AG10803 (cell line): ENCODE measurements at places on chromosomes 13 and 19.

DNA sequence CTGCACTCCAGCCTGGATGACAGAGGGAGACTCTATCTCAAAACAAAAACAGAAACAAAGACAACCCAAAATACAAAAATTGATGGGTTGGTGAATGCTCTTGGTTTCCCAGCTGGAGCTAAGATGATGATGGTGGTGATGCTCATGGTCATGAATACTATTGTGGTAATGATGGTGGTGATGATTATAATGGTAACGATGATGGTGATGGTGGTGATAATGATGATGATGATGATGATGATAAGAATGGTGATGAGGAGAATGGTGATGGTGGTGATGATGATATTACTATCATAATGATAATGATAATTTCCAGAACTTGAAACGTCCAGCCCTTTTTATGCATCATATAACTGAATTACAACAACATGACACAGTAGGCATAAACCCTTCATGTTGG is 40.1 kb downstream of the VAV1 start:
- no peak for DNase-seq

- no peak for DNase-seq
These were observed 17.3 kb downstream of the TLE6 start for GRCh38 chr19:2994588-2995131.

DNA sequence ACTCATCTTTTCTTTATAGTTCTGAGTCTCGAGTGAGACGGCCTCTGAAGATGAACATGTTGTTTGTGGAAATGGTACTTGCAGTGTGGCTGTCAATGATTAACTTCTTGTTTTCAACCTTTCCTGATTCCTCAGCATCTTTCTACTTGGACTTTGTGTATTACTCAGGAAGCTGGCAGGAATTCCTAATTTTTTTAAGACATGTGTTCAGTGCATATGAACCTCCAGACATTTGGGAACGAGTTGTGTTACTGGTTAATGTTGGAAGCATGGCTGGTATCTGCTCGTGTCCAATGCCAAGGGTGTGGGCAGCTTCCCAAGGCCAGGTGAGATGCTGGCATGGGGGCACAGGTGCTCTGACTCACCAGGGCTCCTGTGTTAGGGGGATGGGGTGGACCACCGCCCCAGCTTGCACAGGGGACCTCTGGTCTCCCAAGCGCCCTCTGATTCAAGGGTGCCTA is 61.1 kb upstream of the MCF2L start:
- DNase-seq = no peak

DNA sequence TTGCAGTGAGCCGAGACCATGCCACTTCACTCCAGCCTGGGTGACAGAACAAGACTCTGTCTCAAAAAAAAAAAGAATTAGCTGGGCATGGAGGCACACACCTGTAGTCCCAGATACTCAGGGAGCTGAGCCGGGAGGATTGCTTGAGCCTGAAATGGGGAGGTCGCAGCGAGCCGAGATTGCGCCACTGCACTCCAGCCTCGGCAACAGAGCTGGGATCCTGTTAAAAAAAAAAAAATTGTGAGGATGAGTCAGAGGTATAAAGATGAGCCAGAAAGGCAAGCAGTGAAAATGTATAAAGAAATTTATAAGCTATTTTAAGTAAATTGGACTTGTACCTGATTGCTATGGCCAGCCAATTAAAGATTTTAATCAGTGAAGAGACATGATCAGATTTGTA is 21.1 kb downstream of the KBTBD6 start:
- DNase-seq = no peak

- no peak for DNase-seq
These were observed 45.9 kb upstream of the TFDP1 start for GRCh38 chr13:113538689-113539058.
